WTC11 (cell line): ENCODE measurements at places on chromosomes 16 and 17.

GRCh38 chr17:63151941-63152523 lies 186.0 kb downstream of the TANC2 start:
- DNase-seq: no peak

- DNase-seq: no peak
Measured at GRCh38 chr17:33169580-33170285, 123.4 kb downstream of the ASIC2 start.

- DNase-seq: no peak
Measured at GRCh38 chr17:17719199-17719940, 38.1 kb downstream of the RAI1 start.

GRCh38 chr16:89317729-89318429 lies 100.4 kb downstream of the ZNF778 start:
- DNase-seq: no peak

GRCh38 chr17:1385861-1386260 lies 14.2 kb downstream of the YWHAE start:
- DNase-seq: no peak

- no peak for DNase-seq
Measured at GRCh38 chr17:52027620-52028295, 130.8 kb downstream of the CA10 start.
